ENCODE measurements at places on chromosomes 2 and 18. TPM values are rescaled to one million over a fixed set of nuclear protein-coding genes. Genes with fewer than 3 reads are reported as not detected.

The HOXD12 gene
- not detected for total RNA-seq

The CD8B2 gene
- not detected for total RNA-seq

The ARHGEF4 gene
- total RNA-seq: 0.58 TPM

The CPS1 gene
- 27.4 TPM for total RNA-seq

All from regular cardiac myocyte (primary cell).